ENCODE measurements at places on chromosomes 3 and 15.

DNA sequence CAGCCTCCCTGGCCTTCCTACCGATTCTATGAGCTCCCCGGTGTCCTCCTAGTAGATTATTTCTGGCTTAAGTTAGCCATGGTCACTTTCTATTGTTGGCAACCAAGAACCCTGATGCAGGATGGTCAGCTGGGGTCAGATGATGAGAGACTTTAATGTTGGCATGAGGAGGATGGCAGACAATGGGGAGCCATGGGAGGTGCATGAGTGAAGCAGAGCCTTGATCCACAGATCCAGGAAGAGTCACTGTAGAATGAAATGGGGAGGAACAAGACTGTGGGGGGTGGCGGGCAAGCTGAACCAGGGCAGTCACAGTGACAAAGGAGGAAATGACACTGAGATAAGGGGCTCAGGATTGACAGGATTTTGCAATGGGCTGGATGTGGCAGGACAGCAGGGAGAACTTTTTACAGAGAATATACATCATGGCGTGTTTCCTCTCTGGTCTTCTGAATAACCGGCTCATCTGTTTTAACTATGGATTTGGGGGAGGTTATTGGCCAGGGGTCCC lies 60.9 kb downstream of the RPLP1 start:
- DNase-seq, result no peak

GRCh38 chr3:35724106-35724505 lies 84.8 kb downstream of the ARPP21 start:
- DNase-seq, result no peak

- DNase-seq, result peak; percentile 17
These were observed 39.7 kb downstream of the GLDN start for GRCh38 chr15:51380999-51381806.

GRCh38 chr15:41494190-41494921 lies 682 bp downstream of the ITPKA start:
- no peak for DNase-seq

GRCh38 chr3:119292666-119293065 lies 1.5 kb upstream of the ARHGAP31 start:
- DNase-seq, result no peak

GRCh38 chr15:30962659-30963058 lies 28.8 kb downstream of the MTMR10 start:
- no peak for DNase-seq

DNA sequence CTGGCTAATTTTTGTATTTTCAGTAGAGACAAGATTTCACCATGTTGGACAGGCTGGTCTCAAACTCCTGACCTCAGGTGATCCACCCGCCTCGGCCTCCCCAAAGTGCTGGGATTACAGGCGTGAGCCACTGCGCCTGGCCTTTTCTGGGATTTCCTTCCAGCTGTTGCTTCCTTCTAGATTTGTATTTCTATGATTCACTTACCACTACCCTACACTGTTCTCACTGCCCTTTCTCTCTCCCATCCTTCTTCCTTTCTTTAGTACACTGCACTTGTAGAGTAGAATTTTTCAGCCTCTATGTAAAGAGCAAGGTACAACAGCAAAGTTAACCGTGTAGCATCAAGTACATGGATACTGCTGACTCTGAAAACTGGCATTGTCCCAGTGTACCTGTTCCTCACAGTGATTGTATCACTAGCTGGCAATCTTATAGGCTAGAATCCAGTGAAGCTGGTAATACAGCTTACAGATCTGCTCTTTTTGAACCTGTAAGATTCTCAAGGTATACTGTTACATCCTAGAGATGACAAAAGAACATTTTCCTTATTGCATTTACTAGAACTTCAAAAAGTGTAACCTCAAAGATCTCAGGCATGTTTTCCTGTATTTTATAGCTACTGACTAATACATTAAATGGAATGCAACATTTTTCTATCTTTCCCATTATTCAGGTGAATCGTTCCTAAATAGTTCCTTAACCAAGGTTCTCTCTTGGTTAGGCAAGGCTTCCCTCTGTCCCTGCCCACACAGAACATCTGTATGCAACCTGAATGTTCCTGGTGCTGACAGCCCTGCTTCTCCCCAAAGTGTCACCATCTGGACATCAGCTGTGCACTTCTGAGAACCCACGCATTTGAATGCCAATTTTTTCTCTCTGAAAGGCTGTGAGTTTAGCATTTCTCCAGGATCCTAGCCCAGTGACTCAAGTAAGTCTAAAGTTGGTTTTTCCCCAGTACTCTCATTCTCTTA lies 74.1 kb upstream of the RAP2B start:
- DNase-seq, result no peak

GRCh38 chr15:64044300-64045100 lies 1.8 kb downstream of the DAPK2 start:
- no peak for DNase-seq

- DNase-seq, result no peak
These were observed 64.3 kb upstream of the LRRN1 start for GRCh38 chr3:3734881-3735280.

DNA sequence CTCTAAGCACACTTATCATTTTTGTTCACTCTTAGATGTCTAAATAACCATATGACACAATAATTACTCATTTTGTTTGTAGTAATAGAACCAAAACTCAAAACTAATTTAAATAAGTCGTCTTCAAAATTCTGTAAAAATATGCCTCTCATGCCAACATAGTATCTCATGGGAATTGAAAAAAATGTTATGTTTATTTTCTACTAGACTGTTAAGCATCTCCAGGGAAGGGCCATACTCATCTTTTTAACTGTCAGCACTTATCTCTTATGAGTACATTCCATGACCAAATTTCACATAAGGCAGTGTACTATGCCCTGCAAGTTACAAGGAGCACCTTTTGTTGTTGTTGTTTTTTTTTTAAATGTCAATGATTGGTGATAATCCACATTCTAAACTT lies 18.3 kb upstream of the USF3 start:
- no peak for DNase-seq

DNA sequence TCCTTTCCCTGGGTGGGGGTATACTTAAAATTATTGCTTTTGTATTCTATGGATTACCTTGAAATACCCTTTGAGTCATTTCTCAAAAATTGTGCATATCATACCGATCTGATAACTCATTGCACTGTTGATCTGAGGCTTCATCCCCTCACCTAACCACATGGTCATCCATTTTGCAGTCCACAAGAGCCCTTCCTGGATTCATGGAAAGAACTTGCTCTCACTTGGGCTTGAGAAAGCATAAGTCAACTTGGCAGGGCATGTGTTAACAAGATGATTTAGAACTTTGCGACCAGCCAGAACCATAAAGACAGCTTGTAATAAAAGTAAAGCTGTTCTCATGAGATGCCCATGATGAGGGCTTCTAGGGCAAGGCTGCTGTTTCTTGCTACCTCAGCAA lies 22.2 kb downstream of the MME start:
- DNase-seq, result no peak

- DNase-seq, result no peak
These were observed 386.5 kb upstream of the PROK2 start for GRCh38 chr3:72171463-72171881.

- DNase-seq, result no peak
These were observed 27.4 kb downstream of the ECT2 start for GRCh38 chr3:172777901-172778300.

- DNase-seq, result no peak
These were observed 54.5 kb downstream of the CPN2 start for GRCh38 chr3:194296454-194297263.

- no peak for DNase-seq
These were observed 48.3 kb downstream of the SERP1 start for GRCh38 chr3:150497956-150498355.

- no peak for DNase-seq
These were observed 921 bp downstream of the FBXL2 start for GRCh38 chr3:33278163-33278562.

- DNase-seq, result no peak
These were observed 6.6 kb downstream of the ATP6V1A start for GRCh38 chr3:113753376-113753985.

DNA sequence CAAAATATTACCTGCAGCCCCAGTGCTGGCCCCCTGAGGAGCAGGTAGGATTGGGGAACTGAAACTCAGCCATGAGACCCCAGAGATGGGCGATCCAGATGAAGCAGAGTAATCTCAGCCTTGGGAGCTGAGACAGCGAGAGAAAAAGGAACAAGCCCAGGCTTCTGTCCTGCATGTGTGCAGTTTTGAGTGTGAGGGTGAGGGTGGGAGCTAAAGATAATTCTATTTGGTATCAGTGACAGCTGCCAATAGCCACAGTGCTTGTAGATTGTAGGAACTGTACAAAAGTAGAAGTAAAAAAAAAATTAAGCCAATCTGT lies 5.9 kb downstream of the ATP8B4 start:
- no peak for DNase-seq

- DNase-seq, result no peak
These were observed 78.6 kb downstream of the MAGI1 start for GRCh38 chr3:65960087-65960486.

DNA sequence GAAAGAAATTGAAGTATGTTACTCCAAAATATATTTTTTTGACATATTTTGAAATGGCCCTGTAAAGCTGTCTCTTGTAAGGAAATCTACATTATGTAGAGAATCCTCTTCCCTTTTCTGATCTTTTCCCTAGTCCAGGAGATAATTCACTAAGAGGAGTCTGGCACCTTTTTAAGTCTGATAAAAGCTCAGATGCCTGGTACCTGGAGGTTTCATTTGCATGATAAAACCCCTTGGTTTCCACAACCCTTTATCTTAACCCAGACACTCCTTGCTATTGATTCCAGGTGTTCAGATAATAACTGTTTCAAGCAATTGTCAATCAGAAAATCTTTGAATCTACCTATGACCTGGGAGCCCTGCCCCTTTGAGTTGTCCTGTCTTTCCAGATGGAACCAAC lies 26.5 kb downstream of the FGF12 start:
- DNase-seq, result no peak

- peak; percentile 79 for DNase-seq
These were observed 368.9 kb upstream of the PLSCR5 start for GRCh38 chr3:146974001-146974400.

DNA sequence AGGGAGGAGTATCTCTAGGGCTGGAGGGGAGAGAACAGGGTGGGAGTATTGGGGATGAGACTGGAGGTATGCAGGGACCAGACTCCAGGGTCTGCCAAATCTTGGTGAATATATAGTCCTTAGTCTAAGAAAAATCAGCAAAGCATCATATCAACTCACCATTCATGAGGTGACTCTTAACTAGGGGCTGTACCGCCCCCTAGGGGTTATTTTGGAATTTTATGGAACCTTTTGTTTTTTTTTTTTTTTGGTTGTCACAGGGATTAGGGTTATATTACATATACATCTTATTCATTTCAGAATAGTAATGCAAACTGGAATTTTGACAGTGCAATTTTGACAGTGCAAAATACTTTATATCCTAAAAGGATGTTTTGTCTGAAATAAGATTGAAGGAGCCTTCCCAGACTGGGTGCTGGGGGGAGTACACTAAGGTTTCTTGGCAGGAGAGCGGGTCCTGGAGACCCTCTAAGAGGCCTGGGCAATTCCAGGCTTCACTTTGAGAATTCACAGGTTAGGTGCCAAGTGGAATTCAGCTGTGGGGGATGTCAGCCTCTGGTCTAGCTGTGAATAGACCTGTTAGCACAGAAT lies 7.5 kb downstream of the CMTM7 start:
- no peak for DNase-seq

DNA sequence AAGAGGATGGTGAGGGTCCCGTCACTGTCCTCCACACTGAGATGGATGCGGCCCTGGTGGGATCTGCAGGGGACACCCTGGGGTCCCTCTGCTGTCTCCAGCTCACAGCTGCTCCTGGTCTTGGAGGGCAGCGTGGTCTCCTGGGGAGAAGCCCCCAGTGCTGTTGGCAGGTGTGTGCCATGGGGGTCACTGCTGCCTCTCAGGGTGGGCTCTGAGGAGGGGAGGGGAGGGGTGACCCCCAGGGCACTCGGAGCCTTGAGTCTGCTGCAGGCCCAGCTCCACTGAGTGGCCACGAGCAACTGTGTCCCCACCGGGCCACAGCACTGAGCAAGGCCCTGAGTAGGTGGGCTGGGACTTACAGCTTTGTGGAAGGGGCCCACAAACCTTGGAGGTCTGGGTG lies 34.7 kb downstream of the KLHL25 start:
- DNase-seq, result no peak

DNA sequence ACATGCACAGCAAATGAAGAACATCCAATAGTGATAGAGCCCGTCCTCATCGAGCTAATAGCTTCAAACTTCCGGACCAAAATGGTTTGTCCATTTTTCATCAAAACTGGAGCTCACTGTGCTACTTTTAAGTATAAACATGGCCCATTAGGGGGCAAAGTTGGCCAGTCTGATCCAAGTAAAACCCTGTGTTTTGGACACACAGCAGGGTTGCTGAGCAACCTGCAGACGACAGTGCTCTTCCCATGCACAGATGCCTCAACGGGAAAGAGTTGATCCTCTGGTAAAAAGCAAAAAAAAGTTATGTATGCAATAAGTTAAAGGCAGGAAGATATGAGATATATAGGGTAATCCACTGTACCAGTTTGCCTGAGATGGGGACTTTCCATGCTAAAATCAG lies 244.0 kb upstream of the THBS1 start:
- no peak for DNase-seq

DNA sequence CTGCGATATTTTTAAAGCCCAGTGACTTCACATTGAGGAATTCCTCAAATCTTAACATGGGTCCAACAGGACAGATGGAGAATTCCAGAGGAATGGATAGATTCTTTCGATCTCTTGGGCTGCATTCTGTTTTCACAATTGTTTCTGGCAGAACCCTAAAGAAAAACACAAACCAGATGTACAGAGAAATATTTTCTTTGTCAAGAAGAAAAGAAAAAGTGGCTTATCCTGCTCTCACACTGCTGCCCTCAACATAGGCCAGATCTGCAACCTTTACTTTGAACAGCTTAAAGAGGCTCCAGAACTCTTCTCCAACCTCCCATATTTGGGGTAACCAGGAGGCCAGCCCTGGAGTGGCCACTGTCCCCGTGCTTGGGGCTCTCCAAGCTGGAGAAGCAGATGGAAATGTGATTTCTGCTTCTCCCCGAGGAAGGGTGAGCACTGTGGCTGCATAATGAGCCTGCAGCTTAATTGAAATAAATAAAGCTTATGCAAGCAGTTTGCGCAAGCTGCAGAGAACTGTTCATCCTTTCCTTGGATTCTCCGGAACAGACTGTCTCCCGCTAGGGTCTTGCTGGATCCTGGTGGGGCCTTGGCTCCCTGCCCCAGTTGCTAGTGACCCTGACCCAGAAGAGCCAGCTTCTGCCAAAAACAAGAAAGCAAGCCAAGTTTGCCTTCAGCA lies 453.2 kb upstream of the PROK2 start:
- DNase-seq, result no peak

DNA sequence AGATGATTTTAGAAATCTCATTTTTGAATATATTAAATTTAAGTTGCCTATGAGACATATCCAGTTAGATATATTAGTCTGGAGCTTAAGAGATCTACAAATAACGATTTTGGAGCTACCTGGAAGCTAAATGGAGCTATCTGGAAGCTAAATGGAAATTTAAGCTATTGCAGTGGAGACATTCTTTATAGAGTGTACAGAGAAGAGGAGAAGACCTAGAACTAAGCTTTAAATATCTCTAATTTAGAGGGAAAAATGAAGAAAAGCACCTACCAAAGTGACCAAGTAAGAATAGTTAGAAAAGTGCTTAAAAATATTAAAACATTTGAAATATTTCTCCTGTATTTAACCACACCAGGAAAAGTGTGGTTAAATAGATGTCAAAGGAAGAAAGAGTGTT lies 28.3 kb downstream of the SPESP1 start:
- DNase-seq, result no peak

- no peak for DNase-seq
These were observed 56.1 kb downstream of the CALML4 start for GRCh38 chr15:68149059-68149458.

Measured in cerebellar nuclear complex (tissue), 1 donor.